ENCODE measurements at places on chromosomes 7 and 10.
A peak's percentile ranks its signal among the peaks of the same experiment; 100 is the strongest.

- peak; percentile 71 for DNase-seq
These were observed 184.2 kb downstream of the KMT2E start for GRCh38 chr7:105198223-105198622.

GRCh38 chr7:118040562-118040961 is 143.4 kb upstream of the LSM8 start:
- no peak for DNase-seq

DNA sequence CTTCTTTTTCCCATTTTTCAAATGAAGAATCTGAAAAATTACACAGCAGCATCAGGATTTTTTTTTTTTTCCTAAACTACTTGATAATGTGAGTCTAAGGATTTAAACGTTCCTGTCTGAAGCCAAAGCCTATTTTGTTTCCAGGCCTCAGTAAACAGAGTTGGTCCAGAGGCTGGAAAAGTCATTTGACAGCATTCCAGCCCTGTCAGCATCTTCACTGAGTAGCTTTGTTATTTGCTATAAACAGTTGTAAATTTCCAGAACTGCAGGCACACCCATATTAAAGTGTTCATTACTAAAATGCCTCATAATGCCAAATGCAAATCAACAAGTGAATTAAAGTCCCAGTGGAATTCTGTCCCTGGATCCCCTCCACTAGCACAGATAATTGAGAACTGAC is 35.5 kb upstream of the KMT2E start:
- DNase-seq: no peak

DNA sequence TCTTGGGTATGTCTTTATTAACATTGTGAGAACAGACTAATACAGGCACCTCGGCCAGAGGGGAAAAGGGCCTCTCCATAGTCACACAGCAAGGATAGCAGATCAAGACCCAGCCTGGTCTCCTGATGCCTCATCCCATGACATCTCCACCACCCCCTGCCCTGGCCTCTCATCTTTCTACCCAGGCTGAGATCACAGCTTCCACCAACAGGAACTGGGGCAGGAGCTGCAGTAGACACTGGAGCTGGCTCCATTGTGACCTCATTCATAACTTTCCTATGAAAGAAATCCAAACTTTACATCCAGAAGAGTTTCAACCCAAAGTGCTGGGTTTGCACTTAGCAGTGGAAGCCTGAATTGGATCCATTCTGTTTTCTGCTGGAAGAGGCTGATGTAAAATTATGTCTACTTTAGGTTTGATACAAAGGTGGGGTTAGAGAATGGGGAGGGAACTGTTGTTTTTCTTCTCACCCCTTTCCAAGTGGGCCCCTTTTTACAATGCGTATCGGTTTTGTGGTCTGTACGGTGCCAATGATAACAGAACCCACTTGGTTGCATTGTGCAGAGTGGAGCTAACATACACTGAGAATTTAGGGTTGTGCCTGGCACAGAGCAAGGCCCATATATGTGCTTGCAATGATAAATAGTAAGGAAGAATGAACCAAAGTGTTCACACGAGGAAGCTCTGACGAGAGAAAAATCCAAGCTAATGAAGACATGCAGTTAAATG is 28.6 kb upstream of the INSIG1 start:
- no peak for DNase-seq

DNA sequence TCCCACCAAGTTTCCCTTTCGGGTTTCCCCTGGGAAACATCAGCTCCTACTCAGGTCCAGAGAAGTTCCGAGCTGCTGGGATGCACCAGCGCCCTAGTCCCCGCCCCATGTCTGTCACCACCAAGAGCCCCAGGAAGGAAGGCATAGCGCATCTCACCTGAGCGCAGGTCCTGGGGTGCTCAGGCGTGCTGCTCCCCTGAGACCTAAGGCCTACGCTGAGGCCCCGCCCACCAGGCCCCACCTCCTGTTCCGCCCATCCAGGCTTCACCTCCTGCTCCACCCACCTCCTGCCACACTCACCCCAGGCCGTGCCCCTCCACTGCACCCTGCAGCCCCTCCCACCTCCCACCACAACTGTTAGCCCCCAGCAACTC is 1.2 kb upstream of the TFR2 start:
- DNase-seq: no peak

GRCh38 chr7:29593459-29593858 is 29.8 kb downstream of the PRR15 start:
- peak; percentile 37 for DNase-seq

- no peak for DNase-seq
These were observed 103.4 kb upstream of the SEMA3D start for GRCh38 chr7:85290269-85290668.

GRCh38 chr10:96719850-96720421 is 378 bp downstream of the PIK3AP1 start:
- peak; percentile 10 for DNase-seq

DNA sequence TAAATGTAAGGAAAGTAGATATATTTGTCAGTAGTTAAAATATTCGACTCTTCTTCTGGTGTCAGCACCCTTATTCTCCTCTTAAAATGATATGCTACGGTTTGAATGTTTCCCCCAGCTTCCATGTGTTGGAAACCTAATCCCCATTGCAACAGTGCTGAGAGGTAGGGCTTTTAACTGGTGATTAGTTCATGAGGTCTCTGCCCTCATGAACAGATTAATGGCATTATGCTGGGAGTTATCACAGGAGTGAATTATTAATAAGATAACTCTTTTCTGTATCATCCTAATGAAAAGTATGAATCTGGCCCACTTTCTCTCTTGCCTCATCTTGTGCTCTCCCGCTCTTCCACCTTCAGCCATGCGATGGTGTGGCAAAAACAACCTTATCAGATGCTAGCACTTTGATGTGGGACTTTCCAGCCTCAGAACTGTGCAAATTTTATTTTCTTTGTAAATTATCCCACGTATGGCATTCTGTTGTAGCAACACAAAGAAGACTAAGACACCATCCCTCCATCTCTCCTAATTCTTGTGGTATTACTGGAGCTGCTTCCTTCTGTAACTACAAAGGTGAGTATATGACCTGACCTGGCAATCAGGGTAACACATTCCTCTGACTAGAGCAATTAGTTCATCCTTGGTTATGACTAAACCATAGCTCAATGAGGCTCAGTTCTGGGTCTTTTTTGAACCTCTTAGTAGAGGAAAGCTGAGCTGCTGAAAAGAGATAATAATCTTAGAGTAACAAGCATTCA is 171.1 kb upstream of the TMEM196 start:
- peak; percentile 10 for DNase-seq

- DNase-seq: no peak
These were observed 55.9 kb upstream of the AHR start for GRCh38 chr7:17242504-17242903.

DNA sequence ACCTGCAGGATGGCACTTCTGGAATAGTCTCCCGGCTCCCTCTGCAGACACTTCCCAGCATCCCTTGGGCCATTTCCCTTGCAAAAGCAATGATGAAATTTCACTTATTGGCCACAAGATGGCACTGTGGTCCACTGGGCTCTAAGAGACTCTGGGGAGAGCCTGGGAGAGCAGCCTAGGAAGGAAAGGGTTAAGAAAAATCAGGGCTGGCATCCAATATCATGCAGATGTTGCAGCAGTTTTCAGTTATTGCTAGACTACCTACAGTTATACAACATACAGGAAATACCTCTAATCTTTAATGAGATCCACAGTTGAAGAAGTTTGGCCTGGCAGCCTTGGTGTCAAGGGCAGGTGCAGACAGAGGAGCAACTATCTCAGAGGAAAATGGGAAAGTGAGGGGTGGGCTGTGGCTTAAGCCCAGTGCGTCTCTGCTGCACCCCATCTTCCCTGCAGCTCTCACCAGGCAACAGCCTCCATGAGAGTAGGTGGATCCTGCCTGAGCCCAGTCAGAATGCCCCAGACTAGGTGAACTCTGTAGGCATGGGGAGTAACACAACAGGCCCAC is 100.2 kb upstream of the PRSS58 start:
- peak; percentile 69 for DNase-seq

GRCh38 chr7:134834689-134835462 is 55.4 kb downstream of the CALD1 start:
- peak; percentile 33 for DNase-seq

DNA sequence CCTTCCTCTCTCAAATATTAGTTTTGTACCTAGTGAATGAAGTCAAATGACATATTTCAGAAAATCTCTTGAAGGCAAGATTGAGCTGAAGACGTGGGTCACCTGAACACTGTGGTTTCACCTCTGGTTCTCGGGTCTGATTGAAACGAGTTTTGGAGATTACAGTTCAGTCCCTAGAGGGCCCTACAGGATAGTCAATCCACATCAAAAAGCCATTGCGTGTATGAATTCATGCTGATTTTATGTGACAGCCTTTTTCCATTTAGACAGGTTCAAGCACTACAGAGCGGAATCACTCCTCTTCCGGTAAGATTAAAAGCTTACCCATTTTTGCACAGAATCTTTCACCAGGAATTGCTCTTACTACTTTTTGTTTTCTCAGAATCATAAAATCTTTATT is 62.2 kb downstream of the VIM start:
- peak; percentile 46 for DNase-seq

- no peak for DNase-seq
These were observed 1055.4 kb upstream of the AUTS2 start for GRCh38 chr7:68542831-68543230.

DNA sequence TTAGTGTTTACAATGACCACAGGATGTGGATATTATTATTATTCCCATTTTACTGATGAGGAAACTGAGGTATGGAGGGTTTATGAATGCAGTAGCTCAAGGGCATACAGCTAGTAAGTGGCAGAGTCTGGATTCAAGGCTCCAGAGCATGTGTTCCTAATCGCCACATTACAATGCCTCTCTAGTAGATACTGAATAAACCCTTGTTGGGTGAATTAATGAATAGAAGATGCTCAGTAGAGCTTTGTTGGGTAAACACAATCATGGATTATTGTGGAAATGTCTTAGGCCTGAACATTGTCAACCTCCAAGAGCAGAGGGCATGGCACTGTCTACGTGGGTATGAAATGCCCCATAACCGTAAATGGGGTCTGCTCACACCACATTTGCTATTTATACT is 545.3 kb downstream of the LRMDA start:
- DNase-seq: no peak

- DNase-seq: no peak
These were observed 159.6 kb upstream of the CHST15 start for GRCh38 chr10:124253006-124253405.

DNA sequence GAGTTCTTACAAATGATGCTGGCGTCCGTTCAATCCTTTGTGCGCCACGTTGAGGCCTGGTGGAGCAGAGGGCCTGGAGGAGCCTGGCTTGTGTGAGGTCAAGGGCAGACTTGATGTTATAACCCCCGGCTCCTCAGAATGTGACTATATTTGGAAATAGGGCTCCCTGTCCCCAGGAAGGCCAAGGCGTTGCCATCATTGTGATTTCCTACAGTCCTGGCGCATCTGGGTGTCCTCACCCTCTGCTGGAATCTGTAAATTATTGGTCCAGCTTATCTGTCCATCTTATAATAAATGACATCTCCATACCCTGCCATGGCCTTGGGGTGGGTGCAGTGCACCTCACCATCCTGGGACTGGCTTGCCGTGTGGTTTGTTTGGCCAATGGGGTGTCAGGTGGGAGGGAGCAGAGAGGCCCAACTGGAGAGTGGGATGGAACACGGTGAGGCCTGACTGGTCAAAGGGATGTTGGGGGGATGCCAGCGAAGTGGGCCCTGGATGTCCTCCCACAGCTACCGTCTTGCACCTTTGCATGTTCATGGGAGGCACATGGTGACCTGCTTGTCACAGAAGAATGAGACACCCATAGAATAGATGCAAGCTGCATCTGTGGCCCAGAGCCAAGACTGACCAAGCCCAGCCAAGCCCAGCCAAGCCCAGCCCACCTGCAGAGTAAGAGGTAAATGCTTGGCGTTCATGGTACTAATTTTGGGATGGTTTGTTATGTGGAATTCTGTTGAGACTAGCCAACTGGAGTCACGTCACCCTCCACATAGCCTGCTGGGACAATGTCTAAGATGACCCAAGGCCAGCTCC is 11.1 kb upstream of the LRRC27 start:
- no peak for DNase-seq

- peak; percentile 19 for DNase-seq
These were observed 35.9 kb upstream of the SFTPD start for GRCh38 chr10:79984851-79985250.

DNA sequence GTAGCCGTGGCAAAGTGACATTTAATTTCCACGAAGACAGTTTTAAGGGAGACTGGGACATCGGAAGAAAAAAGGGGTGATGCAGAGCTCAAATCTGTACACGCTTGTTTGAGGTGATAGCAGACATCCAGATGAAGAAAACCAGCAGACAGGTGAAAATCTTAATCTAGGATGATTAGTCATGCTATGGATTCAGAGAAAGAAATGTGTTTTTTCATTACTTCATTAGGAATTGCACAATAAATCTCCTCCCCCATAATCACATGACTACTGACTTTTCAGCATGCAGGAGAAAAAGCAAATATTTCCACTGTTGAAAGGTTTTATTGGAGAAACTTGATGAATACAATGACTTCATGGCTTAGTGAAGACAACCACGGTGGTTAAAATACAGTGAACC is 2.5 kb downstream of the NUDT5 start:
- peak; percentile 46 for DNase-seq

DNA sequence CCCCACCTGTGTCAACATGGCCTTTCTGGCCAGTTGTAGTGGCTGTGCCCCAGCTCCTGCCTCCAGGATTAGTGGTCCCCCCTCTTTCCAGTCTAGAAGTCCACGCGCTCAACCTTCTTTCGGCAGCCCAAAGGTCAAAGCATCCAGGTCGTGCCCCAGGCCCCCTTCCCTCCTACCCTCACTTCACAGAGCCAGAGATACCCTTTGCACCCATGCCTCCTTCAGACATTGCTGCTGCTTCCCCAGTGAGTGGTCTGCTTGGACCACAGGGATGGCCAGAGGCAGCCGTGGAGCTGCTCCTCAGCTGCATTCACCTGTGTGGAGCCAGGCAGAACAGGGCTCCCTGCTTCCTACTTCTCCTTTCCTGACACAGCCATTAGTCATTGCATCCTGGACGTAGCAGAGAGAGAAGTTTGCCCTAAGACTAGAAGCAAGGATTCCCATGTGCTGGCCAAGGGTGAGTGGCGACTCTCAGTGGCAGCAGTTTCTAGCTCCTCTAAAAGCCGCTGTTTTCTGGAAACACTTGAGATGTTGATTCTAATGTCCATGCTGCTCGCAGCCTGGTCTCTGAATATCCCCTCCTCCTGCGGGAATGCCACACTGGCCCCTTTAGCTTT is 243.1 kb upstream of the SHH start:
- DNase-seq: no peak

- no peak for DNase-seq
These were observed 92.8 kb downstream of the SDK1 start for GRCh38 chr7:3393862-3394261.

DNA sequence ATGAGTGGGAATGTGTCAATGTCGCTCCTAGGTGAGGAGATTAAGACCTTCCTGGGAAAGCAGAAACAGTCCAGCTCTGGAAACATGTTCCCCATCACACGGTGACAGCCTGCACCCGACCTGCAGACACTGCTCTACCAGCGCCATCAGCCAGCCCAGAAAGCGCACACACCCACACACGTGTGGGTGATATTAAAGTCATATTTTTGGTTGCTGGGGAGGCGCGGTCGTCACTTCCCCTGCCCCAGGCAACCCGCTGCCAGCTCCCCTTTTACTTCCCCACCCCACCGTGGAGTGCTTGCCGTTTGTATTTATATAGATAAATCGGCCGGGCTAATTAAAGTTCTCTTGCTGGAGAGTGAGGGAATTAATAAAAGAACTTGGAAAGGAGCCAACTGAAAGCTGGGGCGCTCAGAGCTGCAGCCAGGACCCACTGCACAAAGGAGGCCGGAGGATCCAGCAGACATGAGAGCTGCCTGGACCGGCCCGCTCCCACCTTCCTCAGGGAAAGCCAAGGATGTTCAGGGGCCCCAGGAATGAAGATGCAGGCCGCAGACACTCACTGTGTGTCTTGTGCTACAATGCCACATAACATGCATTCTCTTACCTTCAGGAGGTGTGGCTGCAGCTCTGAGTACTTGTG is 145.2 kb upstream of the UNC5B start:
- DNase-seq: no peak
